Left ventricle myocardium inferior (tissue), 1 donor: ENCODE measurements at places on chromosomes 7 and 10.
A peak's percentile ranks its signal among the peaks of the same experiment; 100 is the strongest.

GRCh38 chr10:45239642-45240041, 75.8 kb downstream of the OR13A1 start:
- no peaks in the 10 kb centered on the region for H3K36me3 ChIP-seq
- peaks cover 18% of the 10 kb centered on the region for H3K27me3 ChIP-seq

- peaks cover 78% of the 10 kb centered on the region for H3K27me3 ChIP-seq
- H3K27ac ChIP-seq: no peak overlapping the region
- H3K4me1 ChIP-seq: no peaks in the 10 kb centered on the region
- H3K4me3 ChIP-seq: no peak overlapping the region
These were observed 131.3 kb upstream of the PRKCQ start for GRCh38 chr10:6711408-6711841.

- no peak overlapping the region for H3K4me3 ChIP-seq
- DNase-seq: peak; percentile 69
- H3K4me1 ChIP-seq: peaks cover 97% of the 10 kb centered on the region
- no peaks in the 10 kb centered on the region for H3K36me3 ChIP-seq
These were observed 129.2 kb downstream of the GRK5 start for GRCh38 chr10:119336599-119336998.

DNA sequence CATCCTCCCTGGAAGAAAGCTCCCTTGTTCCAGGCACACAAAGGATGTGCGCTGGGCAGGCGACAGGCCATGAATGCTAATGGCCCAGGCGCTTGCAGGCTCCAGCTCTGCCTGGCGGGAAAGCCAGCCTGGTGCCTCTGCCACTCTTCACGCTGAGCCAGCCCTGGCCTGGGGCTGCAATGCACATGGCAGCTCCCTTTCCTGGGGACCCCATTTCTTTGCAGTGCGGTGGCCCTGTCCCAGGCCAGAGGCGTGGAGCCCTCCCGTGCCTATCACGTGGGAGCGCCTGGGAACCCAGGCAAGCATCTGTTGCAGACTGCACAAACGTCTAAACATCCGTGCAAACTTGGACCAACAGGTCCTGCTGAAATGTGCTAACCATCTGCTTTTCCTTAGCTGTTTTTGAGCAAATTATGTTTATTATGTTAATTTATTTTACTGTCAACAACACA, 152.1 kb upstream of the LYZL2 start:
- H3K27ac ChIP-seq: peak overlapping the region; percentile 97
- DNase-seq: no peak
- peaks cover 26% of the 10 kb centered on the region for H3K4me1 ChIP-seq
- no peaks in the 10 kb centered on the region for H3K36me3 ChIP-seq

DNA sequence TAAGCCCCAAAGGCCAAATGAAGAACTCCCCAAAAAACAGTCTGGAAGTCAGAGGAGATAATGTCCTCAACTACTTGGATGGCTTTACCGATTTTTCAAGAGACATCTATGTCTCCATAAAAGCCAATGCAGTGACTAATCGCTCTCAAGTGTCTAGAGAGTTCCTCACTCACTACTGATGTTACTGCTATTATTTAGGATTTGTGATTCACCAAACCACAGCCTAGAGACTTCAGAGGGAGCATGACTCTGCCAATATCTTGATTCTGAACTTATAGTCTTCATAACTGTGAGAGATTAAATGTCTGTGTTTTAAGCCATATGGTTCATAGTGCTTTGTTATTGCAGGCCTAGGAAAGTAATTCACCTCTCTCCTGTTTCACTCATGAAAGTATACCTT, 160.2 kb downstream of the IPMK start:
- no peak for DNase-seq
- H3K27ac ChIP-seq: no peak overlapping the region

- no peak for DNase-seq
- H3K4me3 ChIP-seq: no peak overlapping the region
- peaks cover 60% of the 10 kb centered on the region for H3K27me3 ChIP-seq
- no peak overlapping the region for H3K27ac ChIP-seq
- H3K4me1 ChIP-seq: no peaks in the 10 kb centered on the region
These were observed 29.8 kb upstream of the FGFR2 start for GRCh38 chr10:121627876-121628581.

- H3K36me3 ChIP-seq: no peaks in the 10 kb centered on the region
- H3K4me1 ChIP-seq: peaks cover 19% of the 10 kb centered on the region
- H3K4me3 ChIP-seq: no peak overlapping the region
- no peaks in the 10 kb centered on the region for H3K27me3 ChIP-seq
These were observed 229.6 kb downstream of the CREB5 start for GRCh38 chr7:28641752-28642545.

- H3K4me3 ChIP-seq: no peak overlapping the region
- H3K4me1 ChIP-seq: no peaks in the 10 kb centered on the region
- H3K27me3 ChIP-seq: no peaks in the 10 kb centered on the region
- H3K27ac ChIP-seq: no peak overlapping the region
- no peak for DNase-seq
- H3K36me3 ChIP-seq: no peaks in the 10 kb centered on the region
These were observed 135.4 kb upstream of the MDFIC start for GRCh38 chr7:114786455-114786854.

DNA sequence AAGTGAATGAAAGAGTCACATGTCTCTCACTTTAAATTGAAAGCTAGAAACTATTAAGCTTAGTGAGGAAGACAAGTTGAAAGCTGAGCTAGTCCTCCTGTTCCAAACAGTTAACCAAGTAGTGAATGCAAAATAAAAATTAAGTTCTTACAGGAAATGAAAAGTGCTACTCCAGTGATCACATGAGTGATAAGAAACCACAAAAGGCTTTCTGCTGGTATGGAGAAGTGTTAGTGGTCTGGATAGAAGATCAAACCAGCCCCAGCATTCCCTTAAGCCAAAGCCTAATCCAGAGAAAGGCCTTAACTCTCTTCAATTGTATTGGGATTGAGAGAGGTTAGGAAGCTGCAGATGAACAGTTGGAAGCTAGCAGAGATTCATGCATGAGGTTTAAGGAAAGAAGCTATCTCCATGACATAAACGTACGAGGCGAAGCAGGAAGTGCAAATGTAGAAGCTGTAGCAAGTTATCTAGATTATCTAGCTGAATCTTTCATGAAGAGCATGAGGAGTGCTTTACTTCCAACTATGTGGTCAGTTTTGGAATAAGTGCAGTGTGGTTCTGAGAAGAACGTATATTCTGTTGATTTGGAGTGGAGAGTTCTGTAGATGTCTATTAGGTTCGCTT, 261.6 kb downstream of the MDFIC start:
- H3K4me1 ChIP-seq: peaks cover 5% of the 10 kb centered on the region
- DNase-seq: no peak
- no peaks in the 10 kb centered on the region for H3K36me3 ChIP-seq
- H3K4me3 ChIP-seq: no peak overlapping the region

DNA sequence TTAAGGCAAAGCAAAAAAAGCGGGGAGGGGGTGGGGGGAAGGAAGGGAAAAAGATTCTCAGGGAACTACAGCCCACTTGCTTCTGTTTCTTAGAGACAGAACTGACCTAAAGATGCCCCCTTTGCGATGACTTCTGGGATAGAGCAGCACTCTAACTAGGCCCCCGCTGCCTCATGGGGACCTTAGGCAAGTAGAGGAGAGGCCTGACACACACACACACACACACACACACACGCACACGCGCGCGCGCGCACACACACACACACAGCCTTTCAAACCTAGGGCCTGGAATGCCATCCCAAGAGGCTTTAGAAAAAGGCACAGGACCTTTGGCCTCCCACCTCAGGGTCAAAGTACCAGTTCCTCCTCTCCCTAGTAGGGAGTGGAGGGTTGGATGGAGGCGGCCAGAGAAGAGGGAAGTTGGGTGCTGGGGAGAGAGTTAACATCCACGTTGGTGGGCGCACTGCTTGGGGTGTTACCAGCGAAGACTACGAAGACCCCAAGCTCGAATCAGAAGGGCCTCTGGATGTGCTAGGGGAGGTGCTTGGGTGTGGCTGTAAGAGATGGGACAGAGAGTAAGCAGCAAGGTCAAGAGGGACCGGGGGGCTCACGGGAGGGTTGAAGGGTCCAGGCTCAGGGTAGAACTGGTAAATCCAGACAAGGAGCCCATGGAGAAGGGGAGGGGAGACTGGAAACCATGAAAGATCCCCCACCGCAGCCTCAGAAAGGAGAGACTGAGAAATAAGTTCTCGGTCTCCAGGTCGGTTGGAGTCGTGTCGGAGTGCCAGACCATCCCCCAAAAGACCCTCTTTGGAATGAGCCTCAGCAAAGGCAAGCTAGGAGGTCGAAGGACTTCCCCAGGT, 1.2 kb upstream of the COL1A2 start:
- no peaks in the 10 kb centered on the region for H3K36me3 ChIP-seq
- peak overlapping the region; percentile 91 for H3K27ac ChIP-seq
- peaks cover 31% of the 10 kb centered on the region for H3K27me3 ChIP-seq
- peaks cover 33% of the 10 kb centered on the region for H3K4me1 ChIP-seq
- peak overlapping the region; percentile 69 for H3K4me3 ChIP-seq
- DNase-seq: peak; percentile 18

DNA sequence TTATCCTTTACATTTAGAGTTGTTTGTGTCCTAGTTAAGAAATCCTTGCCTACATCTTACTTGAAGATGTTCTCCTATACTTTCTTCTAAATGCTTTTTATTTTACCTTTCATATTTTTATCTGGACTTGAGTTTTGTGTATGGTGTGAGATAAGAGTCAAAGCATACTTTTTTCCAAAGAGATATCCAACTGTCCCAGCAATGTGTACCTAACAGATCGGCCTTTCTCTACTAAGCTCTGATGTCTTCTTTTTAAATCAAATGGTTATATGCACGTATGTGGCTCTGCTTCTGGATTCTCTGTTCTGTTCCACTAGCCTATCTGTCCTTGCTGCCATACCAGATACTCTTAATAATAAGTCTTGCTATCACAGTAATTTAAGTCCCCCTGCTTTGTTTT, 7.2 kb downstream of the IKZF5 start:
- H3K4me1 ChIP-seq: peaks cover 57% of the 10 kb centered on the region
- peaks cover 14% of the 10 kb centered on the region for H3K36me3 ChIP-seq
- no peak overlapping the region for H3K27ac ChIP-seq
- no peak overlapping the region for H3K4me3 ChIP-seq
- no peak for DNase-seq
- H3K27me3 ChIP-seq: no peaks in the 10 kb centered on the region

- no peaks in the 10 kb centered on the region for H3K27me3 ChIP-seq
- no peak overlapping the region for H3K4me3 ChIP-seq
- peaks cover 22% of the 10 kb centered on the region for H3K36me3 ChIP-seq
- H3K4me1 ChIP-seq: no peaks in the 10 kb centered on the region
- DNase-seq: no peak
These were observed 14.3 kb downstream of the BPGM start for GRCh38 chr7:134660961-134661376.

DNA sequence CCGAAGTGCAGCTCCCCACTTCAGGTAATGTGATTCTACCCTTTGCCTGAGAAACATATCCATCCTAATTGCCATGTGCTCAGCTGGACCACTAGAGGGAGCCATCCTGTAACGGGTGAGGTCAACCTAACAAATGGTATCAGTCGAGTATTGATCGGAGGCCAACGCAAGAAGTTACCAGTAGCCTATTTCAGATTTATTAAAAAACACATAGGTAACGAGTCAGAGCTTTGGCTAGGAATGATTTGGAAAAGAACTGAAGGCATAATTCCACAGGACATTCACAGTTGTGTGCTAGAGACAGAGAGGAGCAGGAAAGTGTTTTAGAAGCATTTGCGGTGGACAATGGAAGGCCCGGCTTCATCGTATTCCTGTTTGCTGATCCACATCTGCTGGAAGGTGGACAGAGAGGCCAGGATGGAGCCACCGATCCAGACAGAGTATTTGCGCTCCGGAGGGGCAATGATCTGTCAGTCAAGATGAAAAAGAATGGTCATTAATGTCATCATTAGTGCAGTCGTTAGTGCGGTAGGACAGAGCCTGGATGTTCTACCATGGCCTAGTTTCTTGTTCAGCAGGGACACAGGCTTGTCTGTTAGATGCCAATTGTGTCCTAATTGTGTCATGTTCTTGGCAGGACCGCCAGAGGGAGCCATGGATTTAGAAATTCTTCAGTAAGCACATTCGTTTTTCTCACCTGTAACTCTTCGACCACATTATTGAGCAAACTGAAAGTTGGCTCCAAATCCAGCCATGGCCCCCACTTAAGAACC, 17.5 kb downstream of the ACTA2 start:
- H3K27ac ChIP-seq: peak overlapping the region; percentile 72
- H3K36me3 ChIP-seq: peaks cover 22% of the 10 kb centered on the region
- no peaks in the 10 kb centered on the region for H3K27me3 ChIP-seq
- peak; percentile 67 for DNase-seq

DNA sequence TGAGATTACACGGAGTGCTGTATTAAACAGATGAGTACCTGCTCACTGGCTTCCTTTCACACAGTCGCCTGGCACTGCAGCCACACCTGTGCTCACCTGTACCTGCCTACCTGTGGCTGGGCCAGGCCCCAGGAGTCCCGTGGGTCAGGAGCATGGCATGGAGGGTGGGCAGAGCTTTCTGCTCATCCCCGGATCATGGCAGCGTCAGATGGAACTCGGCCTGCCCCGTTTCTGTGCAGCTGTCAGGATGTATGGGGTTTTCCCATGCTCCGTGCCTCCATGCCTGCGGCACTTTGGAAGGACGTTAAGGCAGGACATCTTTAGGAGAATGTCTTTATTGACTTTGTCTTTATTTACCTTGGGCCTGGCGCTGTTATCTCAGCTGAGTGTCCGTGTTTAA, 112.2 kb downstream of the MGMT start:
- H3K27me3 ChIP-seq: no peaks in the 10 kb centered on the region

DNA sequence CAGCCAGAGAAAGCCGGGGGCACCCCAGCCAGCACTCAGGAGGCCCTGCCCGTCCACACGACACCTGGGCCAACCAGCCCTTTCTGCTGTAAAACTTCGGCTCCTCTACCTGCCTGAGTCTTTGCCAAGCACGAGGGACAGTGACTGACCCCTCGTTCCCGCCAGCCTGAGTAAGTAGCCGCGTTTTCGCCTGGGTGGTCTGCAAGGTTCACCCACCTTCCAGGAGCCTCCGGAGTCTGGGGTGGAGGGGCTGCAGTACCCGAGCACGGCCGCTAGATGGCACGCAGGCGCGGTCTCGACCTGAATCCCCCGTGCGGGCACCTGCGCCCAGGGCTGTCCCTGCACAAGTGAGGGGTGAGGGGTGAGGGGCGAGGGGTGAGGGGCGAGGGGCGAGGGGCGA, 192.7 kb downstream of the PTPRN2 start:
- H3K4me1 ChIP-seq: no peaks in the 10 kb centered on the region
- H3K27ac ChIP-seq: no peak overlapping the region
- no peak overlapping the region for H3K4me3 ChIP-seq
- DNase-seq: peak; percentile 25
- no peaks in the 10 kb centered on the region for H3K36me3 ChIP-seq

DNA sequence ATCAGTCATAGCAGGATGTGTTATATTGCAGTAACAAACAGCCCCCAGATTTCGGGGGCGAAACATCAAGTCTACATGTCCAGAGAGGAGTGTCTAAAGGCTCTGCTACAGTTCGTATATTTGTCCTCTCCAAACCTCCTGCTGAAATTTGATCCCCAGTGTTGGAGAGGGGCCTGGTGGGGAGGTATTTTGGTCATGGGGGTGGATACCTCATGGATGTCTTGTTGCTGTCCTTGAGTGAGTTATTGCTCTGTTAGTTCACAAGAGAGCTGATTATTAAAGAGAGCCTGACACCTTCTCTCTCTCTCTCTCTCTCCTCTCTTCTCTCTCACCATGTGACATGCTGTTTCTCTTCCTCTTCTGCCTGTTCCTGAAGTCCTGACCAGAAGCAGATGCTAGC, 343.7 kb downstream of the TCERG1L start:
- no peak for DNase-seq
- H3K4me1 ChIP-seq: no peaks in the 10 kb centered on the region
- no peaks in the 10 kb centered on the region for H3K36me3 ChIP-seq
